Epithelial cell of prostate (primary cell): ENCODE measurements at places on chromosomes 4 and X.

GRCh38 chrX:134604701-134605311, 53.5 kb downstream of the PLAC1 start:
- no peak for DNase-seq

DNA sequence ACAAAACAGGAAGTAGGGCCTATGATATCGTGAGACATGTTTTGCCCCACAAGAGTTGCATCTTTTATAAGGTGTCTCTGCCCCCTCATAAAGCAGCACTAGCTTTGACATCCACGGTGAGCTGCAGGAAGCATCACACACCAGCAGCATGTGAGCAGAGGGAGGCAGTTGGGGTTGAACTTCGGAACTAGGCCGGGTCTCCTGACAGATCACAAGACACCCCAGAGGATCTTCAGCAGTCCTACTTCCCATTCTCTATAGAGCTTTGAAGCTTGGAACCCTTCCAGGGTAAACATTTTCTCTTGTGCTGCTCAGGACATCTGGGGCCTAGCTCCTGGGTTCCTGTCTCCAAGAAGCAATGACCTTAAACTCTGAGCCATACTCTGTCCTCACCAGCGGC, 27.5 kb downstream of the YY2 start:
- no peak for DNase-seq

DNA sequence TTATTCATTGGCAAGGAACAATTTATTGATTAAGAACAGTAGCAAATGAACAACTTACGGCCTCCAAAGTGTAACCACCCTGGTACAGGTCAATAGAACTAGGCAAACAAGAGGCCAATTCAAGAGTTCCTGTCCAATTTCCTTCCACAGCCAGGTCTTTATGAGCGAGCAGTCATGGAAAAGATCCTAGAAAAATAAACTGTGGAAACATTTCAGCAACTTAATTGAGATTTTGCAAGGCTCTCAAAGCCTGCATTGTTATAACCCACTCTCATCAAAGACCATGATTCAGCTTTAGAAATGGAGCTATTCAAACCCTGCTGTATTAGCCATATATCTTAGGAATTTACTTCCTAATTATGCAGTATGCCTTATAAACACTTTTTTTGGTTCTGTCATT, 43.6 kb downstream of the UNC5C start:
- DNase-seq, result no peak

GRCh38 chr4:41043465-41043864, 170.9 kb downstream of the APBB2 start:
- DNase-seq, result no peak

DNA sequence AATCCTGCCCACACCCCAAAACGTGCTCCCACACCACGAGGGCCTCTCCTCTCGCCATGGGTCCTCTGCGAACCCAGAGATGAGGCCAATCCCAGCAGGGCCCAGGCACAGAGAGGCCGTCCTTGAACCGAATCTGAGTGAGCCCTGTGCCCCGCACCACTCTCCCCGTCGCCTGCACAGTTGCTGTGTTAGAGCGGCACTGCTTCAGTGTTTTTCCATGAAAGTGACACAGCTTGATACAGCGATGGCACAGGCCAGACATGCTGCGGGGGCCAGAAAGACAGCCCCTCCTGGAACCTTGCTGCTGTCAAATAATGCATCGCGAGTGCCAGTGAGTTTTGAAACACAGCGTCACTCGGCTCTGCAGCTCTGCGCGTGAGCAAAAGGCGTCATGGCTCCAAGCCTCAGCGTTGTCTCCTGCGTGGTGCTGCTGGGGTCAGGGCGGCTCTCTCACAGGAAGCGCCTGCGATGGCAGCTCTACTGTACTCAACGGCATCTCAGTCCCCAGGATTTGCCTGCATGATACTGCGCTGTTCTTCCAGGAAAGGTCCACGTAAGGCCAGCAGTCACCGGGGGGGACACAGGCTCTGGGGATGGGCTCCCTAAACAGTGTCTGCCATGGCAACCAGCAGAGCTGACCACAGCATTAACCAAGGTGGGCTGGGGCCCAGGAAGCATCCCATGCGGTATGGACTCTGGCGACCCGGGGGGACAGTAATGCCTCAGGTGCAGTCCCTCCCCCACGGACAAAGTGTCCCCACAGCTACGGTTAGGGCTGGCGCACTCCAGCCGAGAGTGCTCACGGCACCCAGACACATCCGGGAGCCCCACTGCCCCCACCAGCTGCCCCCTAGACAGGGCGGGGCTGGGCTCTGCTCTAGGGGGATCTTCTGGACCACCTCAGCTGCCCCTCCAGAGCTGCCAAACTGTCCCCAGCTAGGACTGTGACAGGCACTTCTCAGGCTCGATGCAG, 63.1 kb downstream of the ACOX3 start:
- DNase-seq, result no peak

DNA sequence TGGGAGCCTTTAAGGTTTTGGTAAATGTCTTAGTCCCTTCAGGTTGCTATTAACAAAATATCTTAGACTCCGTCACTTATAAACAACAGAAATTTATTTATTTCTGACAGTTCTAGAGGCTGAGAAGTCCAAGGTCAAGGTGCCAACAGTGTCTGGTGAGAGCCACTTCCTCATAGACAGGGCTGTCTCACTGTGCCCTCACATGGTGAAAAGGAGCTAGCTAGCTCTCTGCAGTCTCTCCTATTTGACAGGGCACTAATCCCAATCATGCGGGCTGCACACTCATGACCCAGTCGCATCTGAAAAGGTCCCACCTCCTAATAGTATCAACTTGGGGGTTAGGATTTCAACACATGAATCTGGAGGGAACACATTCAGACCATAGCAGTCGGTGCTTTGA, 63.4 kb upstream of the KLF3 start:
- DNase-seq, result no peak
